T-cell (primary cell): ENCODE measurements at places on chromosomes 3 and 15. TPM values are rescaled to one million over a fixed set of nuclear protein-coding genes. Genes with fewer than 3 reads are reported as not detected.

The DLEC1 gene
- 20.1 TPM for total RNA-seq

DNA sequence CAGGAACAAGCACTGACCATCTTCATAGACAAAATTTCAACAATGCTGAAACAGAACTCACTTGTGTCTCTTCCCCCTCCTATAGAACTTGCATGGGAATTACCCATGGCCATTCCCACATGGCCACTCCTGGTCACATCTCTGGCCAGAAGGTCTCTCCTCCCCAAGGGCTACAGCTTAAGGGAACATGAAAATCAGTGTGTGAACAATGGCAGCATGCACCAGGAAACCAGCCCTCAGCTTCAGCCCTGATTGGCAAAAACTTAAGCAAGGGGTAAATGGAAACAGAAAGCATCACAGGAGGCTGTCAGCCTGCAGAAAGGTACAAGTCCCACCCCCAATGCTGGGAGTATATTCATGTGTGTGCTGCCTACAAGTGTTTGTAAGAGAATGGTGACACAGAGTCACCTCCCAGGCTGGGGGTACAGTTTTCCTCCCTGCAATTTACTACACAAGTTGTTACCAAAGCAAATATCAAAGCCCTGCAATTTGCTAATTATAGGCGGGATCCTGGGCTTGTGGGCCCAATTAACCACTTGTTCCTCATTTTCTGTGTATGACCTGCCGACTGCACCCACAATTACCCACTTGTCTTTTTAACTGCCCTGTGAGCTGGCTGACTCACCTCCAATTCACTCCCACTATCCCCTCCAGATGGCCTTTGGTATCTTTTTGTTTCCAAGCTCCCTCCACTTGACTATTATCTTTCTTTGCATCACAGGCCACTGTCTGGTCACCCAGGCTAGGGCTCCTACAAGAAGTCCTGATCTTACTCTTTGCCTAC, 84.4 kb upstream of the HES1 start:
- no peak for DNase-seq

DNA sequence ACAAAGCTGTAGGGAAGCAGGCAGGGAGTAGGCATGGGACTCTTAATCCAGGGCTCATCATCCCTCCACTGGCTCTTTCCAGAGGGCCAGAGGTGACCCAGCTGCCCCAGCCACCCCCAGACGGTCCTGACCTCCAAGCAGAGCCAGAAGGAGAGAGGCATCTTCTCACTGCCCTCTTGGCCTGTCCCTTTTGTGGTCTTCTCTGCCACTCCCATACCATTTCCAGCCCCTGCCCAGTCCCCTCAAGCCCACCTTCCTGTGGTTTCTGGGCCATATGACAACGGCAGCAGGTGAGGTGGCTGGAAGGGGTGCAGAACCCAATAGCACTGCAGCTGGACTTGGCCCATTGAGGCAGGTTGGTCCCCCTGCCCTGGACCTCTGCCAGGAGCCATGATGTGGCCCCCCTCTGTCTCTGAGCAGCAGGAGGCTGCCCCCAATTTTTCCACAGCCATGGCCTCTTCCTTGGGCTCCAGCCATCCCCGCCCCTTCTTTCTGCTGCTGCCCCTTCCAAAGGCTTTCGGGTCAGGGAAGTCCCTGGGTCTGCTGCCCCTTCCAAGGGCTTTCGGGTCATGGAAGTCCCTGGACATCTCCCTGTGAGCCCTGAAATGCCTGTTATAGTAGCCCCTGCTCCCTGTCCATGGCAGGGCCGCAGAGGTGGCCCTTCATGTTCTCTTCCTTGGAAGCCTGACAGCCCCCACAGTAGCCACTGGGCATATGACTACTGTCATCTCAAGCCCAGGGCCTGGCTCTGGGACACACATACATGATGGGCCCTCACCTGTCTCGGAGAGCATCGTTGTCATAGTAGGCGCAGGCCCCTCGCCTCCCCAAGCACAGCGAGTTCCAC, 39.5 kb upstream of the RAB6B start:
- DNase-seq, result no peak

DNA sequence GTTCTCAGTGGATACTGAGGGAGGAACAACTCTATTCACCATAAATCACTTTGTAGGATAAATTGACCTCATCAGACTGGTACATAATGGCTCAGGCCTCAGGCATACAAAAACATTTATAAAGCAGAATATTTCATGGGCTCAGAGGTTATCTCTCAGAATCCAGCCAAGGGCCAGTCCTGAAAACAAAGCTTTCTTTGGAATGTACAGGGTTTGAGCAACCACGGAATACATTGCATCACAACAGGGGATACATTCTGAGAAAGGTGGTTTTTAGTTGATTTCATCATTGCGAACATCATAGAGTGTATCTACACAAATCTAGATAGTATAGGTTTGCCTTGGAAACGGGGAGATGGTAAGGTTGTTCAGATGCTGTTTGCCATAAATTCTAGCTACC, 33.4 kb upstream of the CTDSPL2 start:
- no peak for DNase-seq

DNA sequence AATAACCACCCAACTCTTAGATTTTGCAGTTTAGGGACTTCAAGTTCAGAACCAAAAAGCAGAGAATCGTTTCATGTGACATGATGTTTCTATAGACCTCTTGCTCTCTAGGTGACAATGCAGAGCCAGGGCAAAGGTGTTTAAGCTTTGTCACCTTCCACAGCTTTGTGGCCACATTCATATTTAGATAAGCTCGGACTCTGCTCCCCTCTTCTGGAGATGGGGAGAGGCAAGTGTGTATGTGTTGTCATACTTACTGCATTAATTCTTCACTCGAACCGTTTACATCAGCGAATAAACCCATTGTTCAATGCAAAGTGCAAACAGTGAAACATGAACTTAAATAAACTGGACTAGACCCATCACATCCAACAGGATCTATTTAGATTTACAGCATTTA, 33.2 kb downstream of the ST3GAL6 start:
- DNase-seq, result no peak
